ENCODE measurements at places on chromosomes 6 and 20. TPM values are rescaled to one million over a fixed set of nuclear protein-coding genes. Genes with fewer than 3 reads are reported as not detected.

TSBP1 gene
- not detected for total RNA-seq

GNL1 gene
- total RNA-seq = 40.2 TPM

SMLR1 gene
- not detected for total RNA-seq

WFDC6 gene
- not detected for total RNA-seq

PLN gene
- 24.5 TPM for total RNA-seq

UBD gene
- total RNA-seq = not detected

NPEPL1 gene
- total RNA-seq = 32.2 TPM

PRPH2 gene
- total RNA-seq = 4.2 TPM

DUSP15 gene
- total RNA-seq = 0.82 TPM

HEY2 gene
- total RNA-seq = 2.4 TPM

ECT2L gene
- 0.31 TPM for total RNA-seq

HTR1B gene
- not detected for total RNA-seq

RTF2 gene
- total RNA-seq = 64.0 TPM

LPA gene
- 0.10 TPM for total RNA-seq

RBBP9 gene
- 11.7 TPM for total RNA-seq

KCNS1 gene
- total RNA-seq = 1.1 TPM

KIF25 gene
- total RNA-seq = 0.82 TPM

DOK5 gene
- total RNA-seq = 20.1 TPM

LRRC73 gene
- 0.51 TPM for total RNA-seq

CAGE1 gene
- 0.21 TPM for total RNA-seq

BPIFB4 gene
- 0.62 TPM for total RNA-seq

BCAS4 gene
- 1.0 TPM for total RNA-seq

HCK gene
- 3.7 TPM for total RNA-seq

CAPN11 gene
- total RNA-seq = 0.72 TPM

CEP250 gene
- 37.1 TPM for total RNA-seq

SOBP gene
- total RNA-seq = 19.2 TPM

CRISP2 gene
- not detected for total RNA-seq

NFATC2 gene
- total RNA-seq = 9.6 TPM

SIRPB1 gene
- total RNA-seq = 0.82 TPM

MYLK2 gene
- 55.9 TPM for total RNA-seq

ELOVL2 gene
- 1.4 TPM for total RNA-seq

BMP2 gene
- 11.8 TPM for total RNA-seq

CST9 gene
- total RNA-seq = not detected

PNLDC1 gene
- total RNA-seq = 0.82 TPM

FLRT3 gene
- total RNA-seq = 12.9 TPM

FAM209B gene
- not detected for total RNA-seq

HNF4A gene
- not detected for total RNA-seq

IMPG1 gene
- not detected for total RNA-seq

CD24 gene
- total RNA-seq = 122 TPM

CD109 gene
- 29.6 TPM for total RNA-seq

LY6G5C gene
- total RNA-seq = not detected

Data from tongue (tissue), 3 donors.